Type B pancreatic cell (in vitro differentiated cells): ENCODE measurements at places on chromosomes 1 and 21.

DNA sequence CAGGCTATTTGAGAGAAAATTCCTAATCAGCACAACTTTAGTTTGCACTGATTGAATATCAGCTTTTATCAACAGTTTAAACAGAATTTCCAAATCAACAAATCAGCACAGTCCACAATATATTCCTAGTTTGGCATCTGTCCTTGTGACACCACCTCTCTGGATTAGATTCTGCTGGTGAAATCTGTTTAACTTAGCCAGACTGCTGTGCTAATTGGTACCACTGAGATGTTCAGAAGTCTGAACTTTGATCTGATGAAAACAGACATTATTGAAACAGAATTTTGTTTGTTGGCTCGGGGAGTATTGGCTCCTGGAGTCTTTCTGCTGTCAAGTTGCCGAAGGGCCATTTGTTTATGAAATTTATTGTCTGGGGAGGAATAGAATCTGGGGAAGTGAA is 17.0 kb upstream of the NGF start:
- H3K36me3 ChIP-seq, result no peaks in the 10 kb centered on the region
- DNase-seq, result no peak
- peaks cover 8% of the 10 kb centered on the region for H3K27me3 ChIP-seq
- no peak overlapping the region for H3K27ac ChIP-seq
- H3K4me3 ChIP-seq, result peak overlapping the region; percentile 2

GRCh38 chr1:64263856-64264255 is 60.4 kb downstream of the UBE2U start:
- H3K4me1 ChIP-seq, result peaks cover 6% of the 10 kb centered on the region
- H3K36me3 ChIP-seq, result no peaks in the 10 kb centered on the region
- H3K4me3 ChIP-seq, result no peak overlapping the region

DNA sequence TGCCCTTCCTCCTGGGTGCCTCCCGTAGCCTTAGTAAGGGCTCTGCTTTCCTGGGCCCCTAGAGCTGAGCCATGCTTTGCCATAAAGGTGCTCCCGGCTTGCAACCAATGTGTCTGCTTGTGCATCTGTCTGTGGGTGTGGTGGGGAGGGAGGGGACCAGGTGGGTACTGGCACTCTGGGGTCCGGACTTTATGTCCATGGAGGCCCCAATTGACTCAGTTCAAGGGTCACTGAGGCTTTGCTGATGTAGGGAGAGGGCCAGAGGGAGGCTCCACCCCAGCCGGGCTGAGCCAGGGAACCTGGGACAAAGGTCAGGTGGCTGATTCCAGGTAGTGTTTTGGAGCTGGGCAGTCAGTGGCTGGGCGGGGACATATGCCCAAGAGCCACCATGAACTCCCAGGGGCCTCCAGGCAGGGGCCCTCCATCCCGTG is 15.0 kb downstream of the TNFRSF25 start:
- H3K27ac ChIP-seq, result peak overlapping the region; percentile 21
- H3K27me3 ChIP-seq, result peaks cover 27% of the 10 kb centered on the region
- no peaks in the 10 kb centered on the region for H3K36me3 ChIP-seq
- H3K4me3 ChIP-seq, result peak overlapping the region; percentile 56

- no peak overlapping the region for H3K4me3 ChIP-seq
- DNase-seq, result no peak
- no peak overlapping the region for H3K27ac ChIP-seq
- H3K36me3 ChIP-seq, result no peaks in the 10 kb centered on the region
Observed at GRCh38 chr21:24310788-24311187, 1296.5 kb downstream of the MRPL39 start.

DNA sequence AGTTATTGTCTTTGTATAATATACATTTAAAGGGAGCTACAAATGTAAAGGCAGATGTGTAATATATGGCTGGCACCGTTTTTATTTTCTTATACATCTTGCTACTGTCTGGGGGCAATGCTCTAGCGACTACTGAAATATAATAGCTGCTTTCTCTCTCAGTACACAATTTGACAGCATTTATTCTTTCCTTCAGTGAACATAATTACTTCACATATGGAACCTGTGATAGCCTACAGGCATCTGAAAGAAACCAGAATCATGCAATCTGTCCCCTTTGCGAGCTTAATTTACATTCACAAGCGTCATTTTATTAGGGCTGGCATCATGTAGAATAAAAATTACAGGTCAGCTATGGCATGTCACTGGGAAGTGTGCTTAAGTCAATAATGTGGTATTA is 557.5 kb upstream of the PTBP2 start:
- peaks cover 10% of the 10 kb centered on the region for H3K4me1 ChIP-seq
- no peaks in the 10 kb centered on the region for H3K27me3 ChIP-seq
- no peak overlapping the region for H3K27ac ChIP-seq
- H3K36me3 ChIP-seq, result no peaks in the 10 kb centered on the region

- H3K36me3 ChIP-seq, result peaks cover 14% of the 10 kb centered on the region
- H3K27me3 ChIP-seq, result no peaks in the 10 kb centered on the region
- H3K4me3 ChIP-seq, result peak overlapping the region; percentile 96
- no peak for DNase-seq
- H3K4me1 ChIP-seq, result peaks cover 20% of the 10 kb centered on the region
- peak overlapping the region; percentile 32 for H3K27ac ChIP-seq
Observed at GRCh38 chr1:38872401-38873026, 634 bp downstream of the MYCBP start.

DNA sequence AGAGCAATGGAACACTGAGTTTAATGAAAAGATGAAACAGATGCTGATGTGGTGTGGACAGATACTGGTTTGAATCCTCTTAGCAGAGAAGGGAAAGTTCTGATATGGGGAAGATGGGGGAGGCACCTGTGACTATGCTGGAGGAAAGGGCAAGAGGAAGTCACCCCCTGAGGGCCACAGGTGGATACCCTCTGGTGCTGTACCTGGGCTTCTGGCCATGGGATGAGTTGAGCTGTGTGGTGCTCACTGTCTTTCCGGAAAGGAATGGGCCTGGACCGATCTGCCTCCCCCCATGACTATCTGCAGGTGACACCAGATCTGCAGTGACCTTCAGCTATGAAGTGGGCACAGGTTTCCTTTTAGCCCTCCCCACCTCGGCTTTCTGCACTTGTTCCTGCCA is 52.4 kb downstream of the IER5 start:
- no peaks in the 10 kb centered on the region for H3K36me3 ChIP-seq
- peaks cover 23% of the 10 kb centered on the region for H3K4me1 ChIP-seq
- no peak overlapping the region for H3K4me3 ChIP-seq
- no peak for DNase-seq
- H3K27ac ChIP-seq, result no peak overlapping the region

DNA sequence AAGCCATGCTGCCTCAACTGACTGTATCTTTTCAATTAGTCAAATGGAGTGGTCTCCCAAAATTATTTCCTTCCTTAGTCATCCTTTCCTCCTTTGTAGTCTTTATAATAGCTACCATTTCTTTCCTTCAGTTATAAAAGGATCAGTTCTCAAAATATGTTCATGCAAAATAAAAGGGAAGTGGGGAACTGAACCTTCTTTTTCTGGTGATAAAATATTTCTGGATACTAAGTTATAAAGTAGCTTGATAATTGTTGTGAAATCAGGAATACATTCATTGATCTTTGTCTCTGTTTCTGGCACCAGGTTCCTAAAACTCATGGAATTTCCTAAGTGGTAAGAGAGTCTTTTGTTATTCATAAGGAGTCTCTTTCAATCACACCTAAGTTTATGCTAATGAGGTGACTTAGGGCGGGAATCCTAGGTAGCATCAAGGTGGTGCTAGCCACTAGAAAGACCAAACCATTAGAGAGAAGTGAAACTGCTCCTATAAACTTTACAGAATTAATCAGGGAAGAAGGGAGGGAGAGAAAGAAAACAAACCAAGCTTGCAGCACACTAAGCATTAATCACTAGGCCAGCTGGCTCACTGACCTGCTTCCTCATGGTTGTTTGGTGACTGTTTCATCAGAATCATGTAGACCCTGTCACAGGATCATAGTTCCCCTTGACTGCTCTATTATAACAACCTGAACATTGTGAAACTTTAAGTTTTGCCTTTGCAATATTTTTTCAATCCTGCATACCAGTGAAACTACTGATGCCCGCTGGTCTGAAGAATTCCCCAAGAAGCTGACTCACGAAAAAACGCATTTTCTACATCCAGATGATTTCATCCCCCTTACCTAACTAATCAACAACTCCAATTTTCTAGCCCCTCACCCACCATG is 161.6 kb upstream of the PTBP2 start:
- H3K4me3 ChIP-seq, result no peak overlapping the region
- DNase-seq, result no peak
- no peaks in the 10 kb centered on the region for H3K27me3 ChIP-seq
- peaks cover 10% of the 10 kb centered on the region for H3K4me1 ChIP-seq

DNA sequence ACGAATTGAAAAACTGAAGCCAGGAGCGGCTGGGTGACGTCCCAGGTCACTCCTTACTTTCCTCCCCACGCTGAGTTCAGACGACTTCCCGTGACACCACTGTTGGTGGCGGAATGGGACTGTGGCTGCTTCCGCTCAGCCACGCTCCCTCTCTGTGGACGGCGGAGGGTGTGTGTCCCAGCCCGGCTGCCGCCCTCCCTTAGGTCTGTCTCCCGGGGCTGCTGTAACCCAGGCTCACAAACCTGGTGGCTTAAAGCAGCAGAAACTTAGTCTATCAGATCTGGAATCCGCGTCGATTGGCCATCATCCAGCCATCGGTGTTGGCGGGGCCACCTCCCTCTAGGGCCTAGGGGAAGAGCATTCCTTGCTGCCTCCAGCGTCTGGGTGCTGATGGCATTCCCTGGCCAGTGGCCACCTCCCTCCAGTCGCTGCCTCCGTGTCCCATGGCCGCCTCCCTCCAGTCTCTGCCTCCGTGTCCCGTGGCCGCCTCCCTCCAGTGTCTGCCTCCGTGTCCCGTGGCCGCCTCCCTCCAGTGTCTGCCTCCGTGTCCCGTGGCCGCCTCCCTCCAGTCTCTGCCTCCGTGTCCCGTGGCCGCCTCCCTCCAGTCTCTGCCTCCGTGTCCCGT is 17.5 kb downstream of the TRPM2 start:
- no peaks in the 10 kb centered on the region for H3K4me1 ChIP-seq
- H3K27ac ChIP-seq, result no peak overlapping the region
- H3K36me3 ChIP-seq, result no peaks in the 10 kb centered on the region
- no peak overlapping the region for H3K4me3 ChIP-seq
- DNase-seq, result peak; percentile 56

GRCh38 chr1:164560121-164560541 is 1.1 kb downstream of the PBX1 start:
- H3K27ac ChIP-seq, result peak overlapping the region; percentile 89
- peak overlapping the region; percentile 95 for H3K4me3 ChIP-seq
- no peaks in the 10 kb centered on the region for H3K27me3 ChIP-seq
- H3K4me1 ChIP-seq, result peaks cover 27% of the 10 kb centered on the region
- no peak for DNase-seq
- peaks cover 28% of the 10 kb centered on the region for H3K36me3 ChIP-seq

DNA sequence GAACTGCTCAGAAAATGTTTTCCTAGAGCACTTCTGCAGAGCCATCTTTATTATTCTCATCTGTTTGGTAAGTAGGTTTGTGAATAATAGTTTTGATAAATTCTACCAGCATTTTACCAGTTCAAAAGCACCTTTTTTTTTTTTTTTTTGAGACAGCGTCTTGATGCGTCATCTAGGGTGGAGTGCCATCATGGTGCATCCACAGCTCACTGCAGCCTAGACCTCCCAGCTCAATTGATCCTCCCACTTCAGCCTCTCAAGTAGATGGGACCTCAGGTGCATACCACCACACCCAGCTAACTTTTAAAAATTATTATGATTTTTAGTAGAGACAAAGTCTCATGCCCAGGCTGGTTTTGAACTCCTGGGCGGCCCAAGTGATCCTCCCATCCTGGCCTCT is 9.8 kb upstream of the RHBG start:
- H3K36me3 ChIP-seq, result no peaks in the 10 kb centered on the region
- no peak for DNase-seq
- no peak overlapping the region for H3K4me3 ChIP-seq
- H3K27ac ChIP-seq, result no peak overlapping the region
- peaks cover 6% of the 10 kb centered on the region for H3K4me1 ChIP-seq
- H3K27me3 ChIP-seq, result peaks cover 61% of the 10 kb centered on the region

- H3K4me3 ChIP-seq, result no peak overlapping the region
- peaks cover 6% of the 10 kb centered on the region for H3K4me1 ChIP-seq
- no peaks in the 10 kb centered on the region for H3K27me3 ChIP-seq
- H3K36me3 ChIP-seq, result peaks cover 22% of the 10 kb centered on the region
Observed at GRCh38 chr21:32359719-32360260, 33.0 kb downstream of the URB1 start.

DNA sequence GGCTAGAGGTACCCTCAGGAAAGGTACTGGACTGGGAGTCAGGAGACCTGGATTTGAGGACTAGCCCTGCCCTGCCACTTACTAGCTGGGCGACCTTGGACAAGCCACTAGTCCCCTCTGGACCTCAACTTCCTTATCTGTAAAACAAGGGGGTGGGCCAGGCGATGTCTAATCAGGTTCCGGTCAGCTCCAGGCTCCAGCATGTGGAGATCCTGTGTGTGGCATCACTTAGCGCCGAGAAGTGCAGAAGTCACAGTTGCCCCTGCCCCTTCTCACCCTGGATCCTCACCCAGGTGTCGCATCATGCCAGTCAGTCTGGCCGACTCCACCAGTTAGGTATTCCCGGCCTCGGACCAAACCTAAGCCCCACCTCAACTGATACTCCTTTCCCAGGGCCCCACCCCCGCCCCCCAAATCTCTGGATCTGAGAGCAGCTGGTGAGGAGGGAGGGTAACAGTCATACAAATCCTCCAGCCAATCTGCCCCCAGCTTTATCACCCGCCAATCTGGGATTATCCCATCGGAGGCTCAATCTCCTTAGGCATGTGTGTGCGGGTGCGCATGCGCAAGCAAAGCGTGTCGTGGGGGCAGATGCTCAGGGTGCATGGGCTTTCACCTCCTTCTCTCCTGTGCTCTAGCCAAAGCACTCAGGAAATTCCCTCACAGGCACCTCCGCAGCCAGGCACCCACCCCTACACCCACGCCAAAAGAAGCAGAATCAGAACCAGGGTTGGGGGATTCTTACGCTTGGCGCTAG is 5.4 kb downstream of the CELF3 start:
- no peak overlapping the region for H3K4me3 ChIP-seq
- no peaks in the 10 kb centered on the region for H3K36me3 ChIP-seq
- H3K4me1 ChIP-seq, result no peaks in the 10 kb centered on the region
- no peak for DNase-seq

GRCh38 chr1:53165408-53165961 is 23.0 kb upstream of the SLC1A7 start:
- H3K4me1 ChIP-seq, result no peaks in the 10 kb centered on the region
- H3K4me3 ChIP-seq, result no peak overlapping the region
- peaks cover 11% of the 10 kb centered on the region for H3K27me3 ChIP-seq
- H3K27ac ChIP-seq, result no peak overlapping the region

GRCh38 chr1:41776891-41777441 is 141.8 kb downstream of the HIVEP3 start:
- H3K4me1 ChIP-seq, result no peaks in the 10 kb centered on the region
- no peak for DNase-seq
- H3K36me3 ChIP-seq, result no peaks in the 10 kb centered on the region
- no peak overlapping the region for H3K27ac ChIP-seq
- no peak overlapping the region for H3K4me3 ChIP-seq
- peaks cover 11% of the 10 kb centered on the region for H3K27me3 ChIP-seq

DNA sequence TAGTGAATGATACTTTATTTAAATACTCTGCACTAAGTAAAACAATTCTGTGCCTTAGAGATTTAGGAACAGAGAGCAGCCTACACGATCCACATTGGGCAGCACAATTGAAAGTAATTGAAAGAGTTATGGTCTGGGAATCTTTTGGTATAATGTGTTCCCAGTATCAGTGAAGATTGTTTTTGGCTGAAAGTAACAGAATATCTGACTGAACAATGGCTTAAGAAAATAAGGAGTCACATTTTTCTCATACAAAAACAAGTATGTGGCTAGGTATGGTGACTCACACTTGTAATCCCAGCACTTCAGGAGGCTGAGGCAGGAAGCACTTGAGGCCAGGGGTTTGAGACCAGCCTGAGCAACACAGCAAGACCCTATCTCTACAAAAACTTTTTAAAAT is 306.2 kb downstream of the NFIA start:
- H3K36me3 ChIP-seq, result peaks cover 43% of the 10 kb centered on the region
- H3K27ac ChIP-seq, result no peak overlapping the region
- no peak for DNase-seq
- peaks cover 30% of the 10 kb centered on the region for H3K4me1 ChIP-seq
- no peaks in the 10 kb centered on the region for H3K27me3 ChIP-seq
